ENCODE measurements at places on chromosomes 4 and X.

DNA sequence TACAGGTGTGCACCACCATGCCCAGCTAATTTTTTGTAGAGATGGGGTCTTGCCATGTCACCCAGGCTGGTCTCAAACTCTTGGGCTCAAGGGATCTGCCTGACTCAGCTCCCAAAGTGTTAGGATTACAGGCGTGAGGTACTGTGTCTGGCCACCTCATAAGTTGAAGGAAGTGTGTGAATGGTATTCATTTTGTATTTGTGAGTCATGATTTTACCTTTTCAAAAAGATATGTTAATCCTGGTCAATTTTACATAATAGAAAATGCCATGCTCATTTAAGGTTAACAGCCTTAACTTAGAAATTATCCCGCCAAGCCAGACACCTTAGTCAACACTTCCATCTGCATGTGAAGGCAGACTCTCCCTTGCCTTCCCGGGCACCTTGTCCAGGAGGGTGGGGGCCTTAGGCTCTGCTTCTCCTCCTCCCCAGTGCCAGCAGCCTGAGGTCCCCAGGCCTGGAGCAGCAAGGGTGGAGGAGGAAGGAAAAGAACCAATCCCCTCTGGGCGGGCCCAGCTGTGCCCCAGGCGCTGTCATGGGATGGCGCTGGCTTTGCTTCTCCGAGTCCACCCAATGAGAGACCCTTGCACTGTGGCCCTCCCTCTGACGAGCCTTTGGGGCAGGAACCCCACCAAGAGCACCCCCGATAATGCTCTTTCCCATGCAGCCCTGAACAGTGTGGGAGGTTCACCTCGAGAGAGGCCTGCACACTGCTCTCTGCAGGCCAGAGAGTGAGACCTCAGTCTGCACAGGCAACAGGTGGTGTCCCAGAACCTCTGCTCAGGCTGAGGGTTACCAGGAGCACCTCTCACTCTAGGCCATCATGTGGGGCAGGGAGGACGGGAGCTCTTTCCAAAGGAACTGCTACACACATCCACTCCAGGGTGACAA is 37.3 kb downstream of the RNF212 start:
- no peak for DNase-seq

DNA sequence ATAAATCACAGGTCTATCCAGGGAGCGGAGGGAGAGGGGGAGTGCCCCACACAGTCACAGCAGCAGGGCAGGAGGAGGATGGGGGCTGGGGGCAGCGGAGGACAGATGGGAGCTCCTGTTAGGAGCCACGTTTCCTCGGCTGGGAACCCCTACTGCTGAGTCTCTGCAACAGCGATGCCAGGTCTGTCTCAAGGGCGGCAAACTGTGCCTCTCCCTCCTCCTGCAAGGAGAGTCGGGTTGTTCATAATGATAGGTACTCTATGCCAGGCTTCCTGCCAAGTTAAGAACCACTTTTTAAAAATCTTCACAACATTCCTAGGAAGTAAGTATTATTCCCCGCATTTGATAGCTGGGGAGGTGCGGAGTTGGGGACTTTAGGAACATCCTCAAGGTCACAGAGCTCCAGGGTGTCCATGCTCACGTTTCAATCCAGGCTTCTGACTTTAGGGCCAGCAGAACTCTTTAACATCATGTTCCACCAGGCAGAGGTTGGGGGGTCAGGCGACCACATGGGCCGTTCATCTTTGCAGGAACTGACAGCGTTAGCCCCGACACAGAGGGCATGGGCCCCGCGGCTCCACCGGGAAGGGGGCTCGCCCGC is 98.3 kb upstream of the MAML3 start:
- no peak for DNase-seq

- DNase-seq, result no peak
These were observed 10.5 kb downstream of the ANXA5 start for GRCh38 chr4:121686255-121686654.

GRCh38 chrX:9687899-9688298 is 77.7 kb downstream of the GPR143 start:
- no peak for DNase-seq

DNA sequence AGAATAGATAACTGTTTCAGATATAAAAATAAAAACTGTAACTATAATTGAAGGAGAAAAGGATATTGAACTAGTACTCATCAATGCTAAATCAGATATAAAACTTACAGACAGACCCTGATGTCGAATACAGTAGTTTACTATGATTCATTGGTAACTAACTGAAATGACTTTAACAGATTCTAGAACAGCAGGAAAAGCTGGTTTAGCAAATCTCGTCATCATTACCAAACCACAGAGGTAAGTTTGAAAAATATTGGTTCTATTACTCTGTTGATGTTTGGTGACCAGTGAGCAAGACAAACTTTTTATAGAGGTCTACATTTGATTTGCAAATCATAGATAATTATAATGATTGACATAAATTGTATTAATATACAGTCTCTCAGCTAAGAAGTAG is 551.4 kb upstream of the ADGRL3 start:
- no peak for DNase-seq

DNA sequence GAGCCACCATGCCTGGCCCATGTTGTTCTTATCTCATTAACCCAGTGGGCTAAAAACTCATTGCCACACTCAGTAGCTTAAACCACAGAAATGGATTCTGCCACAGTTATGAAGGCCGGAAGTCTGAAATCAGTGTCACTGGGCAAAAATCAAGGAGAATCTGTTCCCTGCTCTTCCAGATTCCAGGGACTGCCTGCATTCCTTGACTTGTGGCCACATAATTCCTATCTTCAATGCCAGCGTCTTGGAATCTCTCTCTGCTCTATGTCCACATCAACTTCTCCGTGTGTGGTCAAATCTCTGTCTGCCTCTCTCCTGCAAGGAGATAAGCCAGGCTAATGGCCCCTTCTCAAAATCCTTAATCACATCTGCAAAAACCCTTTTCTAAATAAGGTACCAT is 4.1 kb upstream of the WFS1 start:
- DNase-seq, result no peak

GRCh38 chrX:48617542-48618340 is 20.4 kb downstream of the WDR13 start:
- DNase-seq, result no peak

DNA sequence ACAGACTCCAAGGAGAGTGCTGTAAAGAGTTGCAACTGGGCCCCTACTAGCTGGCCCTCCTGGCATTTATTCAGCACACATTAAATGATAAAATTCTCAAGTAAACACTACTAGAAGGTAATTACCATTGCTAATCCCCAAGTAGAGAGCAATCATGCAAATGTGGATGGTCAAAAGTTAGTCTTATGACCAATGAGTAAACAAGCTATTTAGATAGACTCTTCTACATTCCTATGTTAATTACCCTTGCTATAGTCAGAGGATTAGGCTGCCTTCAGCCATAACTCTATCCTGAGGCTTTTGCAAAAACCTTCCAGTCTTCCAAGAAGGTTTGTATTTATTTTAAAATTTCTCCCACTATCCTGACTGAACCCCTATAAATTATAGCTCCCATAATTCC is 28.3 kb upstream of the HPGD start:
- DNase-seq, result no peak

DNA sequence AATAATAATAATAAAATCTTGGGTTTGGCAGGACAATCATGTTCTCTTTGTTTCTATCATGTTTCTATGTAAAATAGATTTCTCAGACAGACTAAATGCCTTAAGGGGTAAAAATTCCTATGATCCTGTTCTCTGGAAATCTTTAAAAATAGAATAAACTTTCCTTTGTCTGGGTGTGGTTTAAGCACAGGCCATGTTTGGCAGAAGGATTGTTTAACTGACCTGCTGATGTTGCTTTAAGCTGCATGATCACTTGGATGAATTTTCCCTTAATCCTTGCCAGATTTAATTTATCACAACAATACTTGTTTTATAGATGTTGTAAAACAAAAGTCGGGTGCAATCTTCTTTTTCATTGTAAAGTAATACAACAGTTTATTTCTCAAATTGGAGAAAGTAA is 341.7 kb upstream of the FAT1 start:
- DNase-seq, result no peak

- no peak for DNase-seq
These were observed 246.8 kb downstream of the ADGRL3 start for GRCh38 chr4:61446941-61447340.

DNA sequence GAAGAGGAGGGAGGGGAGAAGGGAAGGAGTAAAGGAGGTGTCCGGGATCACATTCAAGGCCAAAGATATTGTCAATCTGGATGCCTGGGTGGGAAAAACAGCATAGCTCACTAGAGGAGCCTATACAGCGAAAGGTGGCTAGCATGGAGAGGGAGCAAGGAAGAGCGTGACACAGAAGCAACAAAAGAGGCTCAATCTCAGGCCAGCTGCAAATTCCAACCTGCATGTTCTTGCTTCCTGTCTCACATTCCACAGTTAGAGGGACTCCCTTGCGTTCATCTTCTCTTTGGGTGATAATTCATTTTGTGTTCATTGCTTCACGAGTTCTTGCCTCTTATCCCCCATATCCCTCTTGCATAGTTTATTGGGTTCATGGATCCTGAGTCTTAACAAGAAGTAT is 3.0 kb upstream of the CLNK start:
- no peak for DNase-seq

DNA sequence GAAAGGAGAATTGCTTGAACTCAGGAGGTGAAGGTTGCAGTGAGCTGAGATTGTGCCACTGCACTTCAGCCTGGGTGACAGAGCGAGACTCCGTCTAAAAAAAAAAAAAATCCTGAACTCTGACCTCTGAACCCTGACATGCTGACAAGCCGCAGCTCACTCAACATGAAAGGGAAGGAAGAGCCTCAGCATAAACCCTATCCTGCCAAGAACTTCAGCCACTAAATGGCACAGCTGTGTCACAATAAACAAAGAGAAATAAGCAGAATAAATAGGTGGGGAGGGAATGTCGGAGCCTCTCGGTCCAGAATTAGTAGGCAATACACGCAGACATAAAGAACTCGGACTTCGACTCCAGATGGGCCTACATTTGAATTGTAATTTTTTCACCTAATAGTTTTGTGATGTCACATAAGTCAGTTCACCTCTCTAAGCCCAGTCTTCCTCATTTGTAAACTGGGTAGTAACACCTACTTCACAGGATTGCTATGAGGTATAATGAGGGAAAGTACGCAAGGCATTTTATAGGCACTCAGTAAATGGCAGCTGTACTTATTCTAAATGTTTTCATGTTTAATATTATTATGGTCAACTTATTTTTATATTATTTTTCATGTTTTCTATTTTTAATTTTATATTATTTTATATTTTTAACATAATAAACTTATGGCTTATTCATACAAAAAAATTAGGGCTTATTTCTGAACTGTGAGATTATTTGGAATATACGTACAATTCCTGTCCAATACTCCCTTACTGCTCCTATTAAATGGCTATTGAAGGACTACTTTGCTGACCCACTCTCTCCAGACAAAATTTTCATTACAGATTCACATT is 243.4 kb downstream of the SCFD2 start:
- DNase-seq, result no peak

- DNase-seq, result no peak
These were observed 1.7 kb upstream of the CNOT6L start for GRCh38 chr4:77820649-77821561.

DNA sequence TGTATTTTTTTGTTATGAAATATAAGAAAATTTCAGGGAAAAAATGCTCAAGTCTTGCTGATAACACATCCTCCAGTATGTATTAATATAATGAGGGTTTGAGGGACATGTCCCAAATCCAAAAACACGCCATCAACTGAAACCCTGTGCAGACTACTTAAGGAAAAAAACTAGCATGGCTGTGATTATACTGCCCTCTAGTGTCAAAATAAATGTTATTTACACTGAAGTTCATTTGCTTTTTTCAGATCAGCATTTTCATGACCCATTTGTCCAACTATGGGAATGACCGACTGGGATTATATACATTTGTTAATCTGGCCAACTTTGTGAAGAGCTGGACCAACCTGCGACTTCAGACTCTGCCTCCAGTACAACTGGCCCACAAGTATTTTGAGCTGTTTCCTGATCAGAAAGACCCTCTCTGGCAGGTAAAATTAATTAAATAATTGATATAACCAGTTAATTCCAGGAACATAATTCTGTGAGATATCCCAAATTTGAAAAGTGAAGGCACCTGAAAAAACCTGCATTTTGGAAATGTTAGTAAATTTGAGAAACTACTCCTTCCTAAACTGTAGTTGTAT is 128.5 kb downstream of the PRSS12 start:
- no peak for DNase-seq

DNA sequence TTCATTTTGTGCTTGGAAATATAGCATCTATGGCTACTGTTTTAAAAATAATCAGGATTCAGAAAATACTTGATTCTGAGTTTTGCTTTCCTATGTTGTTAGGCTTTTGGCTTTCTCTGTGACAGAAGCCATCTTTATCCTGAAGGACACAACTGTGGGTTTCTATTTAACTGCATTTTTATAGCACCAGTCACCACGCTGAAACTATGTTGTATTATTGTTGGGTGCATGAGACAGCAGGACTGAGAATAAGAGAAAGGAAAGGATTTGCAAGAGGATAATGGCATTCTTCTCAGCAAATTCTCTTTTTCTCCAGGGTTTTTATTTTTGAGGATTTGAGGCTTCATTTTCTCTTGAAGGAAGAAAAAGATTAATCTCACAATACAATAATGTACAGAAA is 10.1 kb upstream of the NEUROG2 start:
- no peak for DNase-seq

GRCh38 chrX:51813886-51814460 is 70.7 kb downstream of the GSPT2 start:
- no peak for DNase-seq

- DNase-seq, result no peak
These were observed 50.9 kb downstream of the ABCG2 start for GRCh38 chr4:88107406-88108107.

DNA sequence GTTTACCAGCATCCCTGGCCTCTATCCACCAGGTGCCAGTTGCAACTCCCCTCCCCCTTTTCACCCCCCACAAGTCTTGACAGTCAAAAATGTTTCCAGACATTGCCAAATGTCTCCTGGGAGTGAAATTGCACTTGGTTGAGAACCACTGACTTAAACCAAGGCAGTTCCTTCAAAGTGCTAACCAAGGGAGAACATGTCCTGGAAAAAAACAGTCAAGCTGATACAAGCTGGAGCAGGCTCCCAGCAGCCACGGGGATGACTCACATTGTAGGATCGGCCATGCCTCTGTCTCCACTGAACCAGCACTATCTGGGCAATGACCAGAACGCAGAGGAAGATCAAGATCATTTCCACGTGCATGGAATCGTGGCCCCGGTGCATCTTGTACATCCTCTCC is 11.4 kb downstream of the RNF175 start:
- no peak for DNase-seq

DNA sequence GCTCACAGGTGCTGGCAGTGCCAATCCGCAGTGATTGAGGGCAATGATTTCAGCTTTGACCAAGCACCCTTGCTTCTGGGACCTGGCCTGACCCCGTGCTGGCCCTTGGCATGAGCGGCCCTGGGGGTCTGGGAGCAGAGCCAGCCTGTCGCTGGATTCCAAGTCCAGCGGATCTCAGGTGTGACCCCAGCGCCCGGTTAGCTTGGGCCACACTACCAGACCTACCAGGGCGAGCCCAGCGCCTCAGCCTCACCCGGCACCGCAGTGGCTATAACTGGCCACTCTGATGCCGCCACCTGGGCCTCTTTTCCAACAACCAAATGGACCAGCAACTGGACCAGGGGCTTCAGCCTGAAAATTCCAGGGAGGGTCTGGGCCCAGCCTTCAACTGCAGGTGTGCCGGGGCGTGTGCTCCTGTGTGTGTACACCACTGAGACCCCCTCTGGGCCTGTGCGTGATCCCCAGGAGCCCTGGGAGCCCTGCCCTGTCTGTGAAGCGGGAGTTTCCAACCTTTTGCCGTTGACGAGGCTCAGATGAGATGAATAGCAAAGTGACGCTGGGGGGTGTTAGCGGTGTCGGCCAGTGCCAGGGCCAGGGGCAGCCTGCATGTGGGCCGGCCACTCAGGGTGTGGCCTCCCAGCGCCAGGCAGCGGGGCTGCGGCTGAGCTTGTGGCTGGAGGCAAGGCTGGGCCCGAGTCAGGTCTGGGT is 658 bp downstream of the SH3TC1 start:
- no peak for DNase-seq
